ENCODE measurements at places on chromosomes 6 and 20.

- DNase-seq, result peak; percentile 96
These were observed 38.6 kb downstream of the GHRH start for GRCh38 chr20:37223053-37223452.

- DNase-seq, result no peak
These were observed 43.2 kb downstream of the NCOA3 start for GRCh38 chr20:47544852-47545251.

DNA sequence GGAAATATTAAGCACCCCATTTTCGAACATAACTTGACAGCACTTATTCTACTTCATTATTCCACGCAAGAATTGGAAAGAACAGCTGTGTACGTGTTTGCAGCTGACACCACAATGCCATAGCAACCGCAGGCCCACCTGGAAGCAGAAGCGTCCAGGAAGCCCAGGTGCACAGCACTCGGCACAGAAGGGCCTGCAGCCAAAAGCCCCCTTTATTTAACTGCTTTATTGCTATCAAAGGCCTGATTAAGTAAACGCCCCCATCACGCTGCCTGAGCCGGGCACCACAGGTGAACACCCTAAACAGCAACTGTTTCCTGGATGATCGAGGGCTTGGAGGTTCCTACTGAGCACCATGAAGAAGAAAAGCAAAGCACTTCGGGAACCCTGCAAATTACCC lies 6.3 kb downstream of the TAF4 start:
- no peak for DNase-seq

DNA sequence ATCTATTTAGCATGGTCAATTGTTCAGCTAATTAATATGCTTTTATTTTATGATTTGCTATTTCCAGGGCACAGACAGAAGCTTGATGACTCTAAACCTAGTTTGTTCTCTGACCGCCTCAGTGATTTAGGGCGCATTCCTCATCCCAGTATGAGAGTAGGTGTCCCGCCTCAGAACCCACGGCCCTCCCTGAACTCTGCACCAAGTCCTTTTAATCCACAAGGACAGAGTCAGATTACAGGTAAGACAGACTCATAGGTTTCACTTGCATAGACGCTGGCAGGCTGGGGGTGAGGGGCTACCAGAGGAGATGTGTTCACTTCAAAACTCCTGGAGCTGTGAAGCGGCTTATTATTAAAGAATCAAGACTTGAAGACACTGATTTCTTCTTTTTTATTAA lies 114.1 kb upstream of the SUPT3H start:
- DNase-seq, result no peak

DNA sequence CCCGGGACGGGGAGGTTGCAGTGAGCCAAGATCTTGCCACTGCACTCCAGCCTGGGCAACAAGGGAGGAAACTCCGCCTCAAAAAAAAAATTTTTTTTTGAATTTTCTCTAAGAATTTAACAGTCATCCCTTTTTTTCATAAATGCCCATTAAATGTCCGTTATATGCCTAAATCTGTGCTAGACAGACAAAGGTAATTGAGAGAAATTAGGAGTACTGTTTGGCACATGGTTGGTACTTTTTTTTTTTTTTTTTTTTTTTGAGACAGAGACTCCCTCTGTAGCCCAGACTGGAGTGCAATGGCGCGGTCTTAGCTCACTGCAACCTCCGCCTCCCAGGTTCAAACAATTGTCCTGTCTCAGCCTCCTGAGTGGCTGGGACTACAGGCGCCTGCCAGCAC lies 1.7 kb downstream of the PCMT1 start:
- no peak for DNase-seq

DNA sequence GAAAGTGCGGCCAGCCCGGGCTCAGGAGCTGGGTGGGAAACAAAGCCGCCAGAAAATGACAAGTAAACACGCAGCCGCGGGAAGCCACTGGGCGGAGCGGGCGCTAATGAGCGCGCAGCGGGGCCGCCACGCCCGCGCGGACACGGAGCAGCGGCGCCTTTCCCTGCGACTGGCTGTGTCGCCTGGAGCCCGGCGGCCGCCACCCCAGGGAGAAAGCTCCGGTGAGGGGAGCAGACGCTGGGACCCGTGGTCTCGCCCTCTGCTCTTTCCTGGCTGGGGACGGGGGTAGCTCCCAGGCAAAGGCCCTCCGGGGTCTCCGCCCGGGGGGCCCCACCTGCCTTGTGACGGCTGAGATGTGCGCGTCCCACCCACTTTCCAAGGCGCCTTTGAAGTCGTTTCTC lies 54.9 kb downstream of the PRR18 start:
- peak; percentile 71 for DNase-seq

DNA sequence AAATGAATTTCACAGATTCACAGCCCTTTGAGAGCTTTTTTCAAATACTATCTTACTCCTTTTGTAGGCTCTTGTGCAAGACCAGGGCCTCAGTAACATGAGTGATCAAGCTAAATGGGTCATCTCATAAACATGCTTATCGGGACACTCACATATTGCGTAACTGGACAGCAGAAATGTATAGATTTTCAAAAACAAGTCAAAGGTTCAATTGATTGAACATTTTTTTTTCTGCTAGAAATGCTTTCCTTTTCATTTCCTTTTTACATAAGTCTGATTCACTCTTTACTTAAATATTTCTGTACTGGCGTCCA lies 8.7 kb upstream of the SALL4 start:
- no peak for DNase-seq

- no peak for DNase-seq
These were observed 97.1 kb upstream of the PLCB4 start for GRCh38 chr20:8971669-8972316.

DNA sequence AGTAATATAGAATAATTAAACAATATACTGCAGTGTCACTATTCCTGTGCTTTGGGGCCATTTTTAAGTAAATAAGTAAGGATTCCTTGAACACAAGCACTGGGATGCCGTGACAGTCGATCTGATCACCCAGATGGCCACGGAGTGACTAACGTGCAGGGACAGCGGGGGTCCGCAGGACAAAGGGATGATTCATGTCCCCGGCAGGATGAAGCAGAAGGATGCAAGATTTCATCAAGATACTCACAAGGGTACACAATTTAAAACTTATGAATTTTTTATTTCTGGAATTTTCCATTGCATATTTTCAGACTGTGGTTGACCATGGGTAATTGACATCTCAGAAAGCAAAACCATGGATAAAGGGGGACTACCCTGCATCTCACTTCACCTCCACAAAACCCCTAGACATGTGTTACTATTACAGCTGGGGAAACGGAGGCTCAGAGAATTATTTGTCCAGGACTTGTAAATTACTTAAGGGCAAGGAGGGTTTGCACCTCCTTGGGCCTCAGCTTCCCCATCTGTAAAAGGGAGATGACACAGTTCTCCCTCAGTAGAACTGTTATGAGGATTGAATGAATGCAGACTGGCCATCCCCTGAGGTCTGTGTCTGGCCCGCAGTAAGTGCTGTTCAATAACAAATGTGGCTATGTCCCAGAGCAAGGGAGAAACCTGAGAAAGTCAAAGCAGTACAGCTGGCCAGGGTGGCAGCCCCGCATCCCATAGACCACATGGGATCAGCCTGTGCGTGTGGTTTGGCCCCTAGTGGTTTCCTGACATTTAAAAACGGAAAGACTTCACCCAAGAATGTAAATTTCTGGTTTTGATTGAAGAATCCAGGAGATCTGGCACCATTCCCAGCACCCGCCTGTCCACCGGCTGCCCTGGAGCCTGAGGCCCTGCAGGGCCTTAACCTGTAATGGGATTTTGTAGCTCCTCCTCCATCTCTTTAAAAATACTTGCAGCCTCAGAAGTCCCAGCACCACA lies 235.5 kb downstream of the BMP7 start:
- DNase-seq, result no peak

DNA sequence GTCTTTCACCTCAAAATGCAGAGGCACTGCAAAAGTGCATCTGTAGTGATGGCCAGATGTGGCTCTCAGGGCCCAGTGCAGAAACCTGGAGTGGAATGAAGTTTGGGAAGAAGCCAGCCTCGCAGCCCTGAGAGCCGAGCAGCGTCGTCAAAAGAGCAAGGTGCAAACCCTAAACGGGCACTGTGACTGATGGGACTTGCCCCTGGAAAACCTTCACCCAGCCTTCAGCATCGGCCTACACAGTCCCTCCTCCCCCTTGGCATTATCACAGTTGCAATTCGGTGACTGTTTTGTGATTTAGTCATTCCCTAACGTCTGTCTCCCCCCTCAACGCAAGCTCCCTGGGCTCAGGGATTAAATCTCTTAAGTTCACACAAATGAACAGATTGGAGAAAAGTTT lies 38.6 kb downstream of the TAF4 start:
- no peak for DNase-seq

GRCh38 chr6:53961679-53962370 lies 149.4 kb upstream of the MLIP start:
- DNase-seq, result no peak

- no peak for DNase-seq
These were observed 10.5 kb upstream of the SCUBE3 start for GRCh38 chr6:35203152-35203670.

DNA sequence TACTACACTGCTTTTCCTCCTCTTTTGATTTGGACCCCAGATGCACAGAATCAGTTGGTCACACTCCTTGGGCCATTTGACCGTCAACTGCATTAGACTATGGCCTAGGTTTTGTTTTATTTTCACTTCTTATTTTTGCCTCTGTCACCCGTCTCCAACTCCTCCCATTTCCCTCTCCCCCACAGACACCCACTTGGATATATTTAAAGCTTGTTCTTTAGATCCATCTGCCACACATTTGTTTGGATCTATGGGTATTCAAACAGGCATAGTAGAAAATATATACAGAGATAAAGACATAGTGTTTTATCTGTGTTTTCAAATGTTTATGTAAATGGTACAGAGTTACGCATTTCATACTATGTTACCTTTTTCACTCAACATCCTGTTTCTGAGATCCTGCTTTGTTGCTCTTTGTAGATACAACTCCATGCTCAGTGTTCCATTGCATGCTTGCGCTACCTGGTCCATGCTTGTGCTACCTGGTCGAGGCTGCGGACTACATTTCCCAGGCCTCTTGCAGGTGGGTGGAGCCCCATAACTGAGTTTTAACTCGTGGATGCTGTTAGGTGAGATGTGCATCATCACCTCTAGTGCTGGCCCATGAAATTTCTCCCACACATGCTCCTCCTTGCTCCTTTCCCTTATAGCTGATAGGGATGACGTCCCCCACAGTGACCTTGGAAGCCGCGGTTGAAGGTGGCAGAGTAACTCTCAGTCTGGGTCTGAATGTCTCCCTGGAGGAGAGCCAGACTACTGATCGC lies 11.5 kb upstream of the PREX1 start:
- DNase-seq, result peak; percentile 80

DNA sequence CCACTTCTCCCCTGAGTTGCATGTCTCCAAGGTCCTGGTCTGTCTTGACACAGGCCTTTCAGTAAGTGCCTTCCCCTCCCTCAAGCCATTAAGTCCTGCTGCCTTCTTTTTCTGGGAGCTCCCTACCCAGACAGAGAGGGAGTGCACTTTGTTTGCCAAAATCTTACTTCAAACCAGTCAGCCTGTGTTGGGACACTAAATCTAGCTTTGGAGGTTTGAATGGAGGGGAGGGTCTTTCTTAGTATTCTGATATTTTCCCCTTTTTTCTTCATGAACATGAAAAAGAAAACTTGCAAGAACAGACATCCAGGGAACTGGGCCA lies 170.7 kb upstream of the PMEPA1 start:
- DNase-seq, result no peak

DNA sequence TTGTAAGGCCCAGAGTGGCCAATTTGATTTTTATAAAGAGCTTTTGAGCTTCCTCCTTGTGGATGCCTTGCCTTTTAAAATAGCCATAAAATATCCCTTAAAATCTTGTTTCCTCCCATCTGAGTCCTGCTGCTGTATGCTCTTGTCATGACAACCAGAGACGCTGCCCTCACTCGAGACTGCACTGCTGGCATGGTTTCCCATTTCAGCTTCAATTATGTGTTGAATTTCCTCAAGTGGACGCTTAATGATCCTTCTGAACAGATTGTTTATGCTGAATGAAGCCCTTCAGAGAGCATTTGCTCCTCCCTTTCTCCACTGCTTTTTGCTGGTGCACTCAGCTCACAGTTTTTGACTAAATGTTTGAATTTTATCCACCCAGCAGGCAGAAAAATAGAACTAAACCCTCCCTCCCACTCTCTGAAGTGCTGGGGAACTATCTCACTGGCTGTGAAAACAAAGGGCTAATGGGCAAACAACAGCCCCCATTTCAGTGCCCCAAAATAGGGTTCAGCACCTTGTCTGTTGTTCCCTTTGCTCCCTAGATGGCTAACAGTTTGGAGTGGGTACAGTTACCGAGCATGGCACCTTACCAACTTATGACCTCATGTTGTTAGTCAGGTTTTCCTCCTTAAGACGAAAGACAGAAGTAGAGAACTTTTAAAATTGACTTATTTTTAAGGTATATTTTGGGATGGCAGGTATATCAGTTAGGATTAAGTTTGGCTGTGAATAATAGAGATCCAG lies 45.5 kb upstream of the RNF8 start:
- DNase-seq, result no peak
